ENCODE measurements at places on chromosomes 12 and 14. TPM values are rescaled to one million over a fixed set of nuclear protein-coding genes. Genes with fewer than 3 reads are reported as not detected.

SLC8A3 gene
- not detected for total RNA-seq

DNA sequence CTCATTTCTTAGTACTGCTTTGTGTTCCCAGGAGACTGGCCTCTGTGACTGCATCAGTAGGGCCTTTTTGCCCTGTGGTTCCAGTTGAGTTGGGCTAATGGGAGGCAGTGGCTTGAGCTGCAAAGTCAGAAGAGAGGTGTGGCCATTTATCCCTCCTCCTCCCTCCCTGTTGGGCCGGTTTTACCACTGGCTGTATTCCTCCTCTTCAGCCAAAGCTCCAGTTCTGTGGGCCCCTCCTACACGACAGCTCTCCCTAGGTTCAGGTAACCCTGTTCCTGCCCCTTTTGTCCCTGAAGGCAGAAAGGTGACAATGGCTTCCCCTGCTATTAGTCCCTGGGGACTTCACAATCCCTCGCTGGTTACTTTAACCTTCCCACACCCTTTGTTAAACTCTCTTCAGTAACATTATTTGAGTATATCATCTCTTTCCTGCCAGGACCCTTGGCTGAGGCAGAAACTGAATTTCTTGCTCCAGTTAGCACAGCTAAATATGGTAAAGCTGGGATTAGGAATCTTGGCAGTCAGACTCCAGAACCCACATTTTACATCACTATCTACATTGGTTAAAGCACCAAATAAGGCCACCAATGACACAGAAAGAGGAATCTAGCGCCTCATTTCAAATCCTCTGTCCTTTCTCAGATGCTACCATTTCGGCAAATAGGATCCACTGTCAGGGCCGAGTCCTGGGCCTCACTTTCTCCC lies 121.9 kb upstream of the SLC35F4 start:
- peak; percentile 2 for DNase-seq

DNA sequence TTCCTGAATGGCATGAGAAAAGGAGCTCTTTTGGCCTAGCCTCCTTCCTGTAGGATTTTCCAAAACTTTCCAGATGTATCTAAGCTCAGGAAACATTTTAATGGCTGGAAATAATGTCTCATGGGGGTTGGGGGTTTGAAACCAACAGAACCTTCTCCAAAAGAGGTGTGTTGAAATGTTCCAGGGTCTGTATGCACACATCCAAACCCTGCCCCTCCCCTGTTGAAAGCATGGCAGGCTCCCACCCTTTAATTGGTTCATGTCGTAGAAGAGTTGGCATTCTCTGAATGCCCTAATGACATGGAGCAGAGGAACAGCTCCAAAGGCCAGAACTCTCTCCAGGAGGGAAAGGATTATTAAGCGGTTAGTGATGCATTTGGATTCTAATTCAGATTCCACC lies 353.2 kb downstream of the ZFP36L1 start:
- no peak for DNase-seq

DNA sequence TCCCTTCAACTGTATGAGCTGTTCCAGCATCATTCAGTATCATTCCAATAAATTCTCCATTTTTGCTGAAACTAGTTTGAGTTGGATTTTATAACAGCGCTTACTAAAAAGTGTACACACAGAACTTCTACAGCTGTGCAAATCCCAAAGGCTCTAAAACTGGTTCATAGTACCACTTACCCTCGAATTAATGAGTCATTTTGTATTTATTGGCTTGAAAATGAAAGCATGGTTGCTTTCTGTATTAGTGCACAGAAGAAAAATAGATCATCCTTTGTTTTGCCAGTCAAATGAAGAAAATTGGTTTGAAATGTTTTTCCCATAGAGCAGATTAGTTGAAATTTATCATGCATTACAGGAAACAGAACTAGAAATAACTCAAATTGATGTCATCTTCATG lies 268.3 kb upstream of the CPNE8 start:
- DNase-seq = no peak

DNA sequence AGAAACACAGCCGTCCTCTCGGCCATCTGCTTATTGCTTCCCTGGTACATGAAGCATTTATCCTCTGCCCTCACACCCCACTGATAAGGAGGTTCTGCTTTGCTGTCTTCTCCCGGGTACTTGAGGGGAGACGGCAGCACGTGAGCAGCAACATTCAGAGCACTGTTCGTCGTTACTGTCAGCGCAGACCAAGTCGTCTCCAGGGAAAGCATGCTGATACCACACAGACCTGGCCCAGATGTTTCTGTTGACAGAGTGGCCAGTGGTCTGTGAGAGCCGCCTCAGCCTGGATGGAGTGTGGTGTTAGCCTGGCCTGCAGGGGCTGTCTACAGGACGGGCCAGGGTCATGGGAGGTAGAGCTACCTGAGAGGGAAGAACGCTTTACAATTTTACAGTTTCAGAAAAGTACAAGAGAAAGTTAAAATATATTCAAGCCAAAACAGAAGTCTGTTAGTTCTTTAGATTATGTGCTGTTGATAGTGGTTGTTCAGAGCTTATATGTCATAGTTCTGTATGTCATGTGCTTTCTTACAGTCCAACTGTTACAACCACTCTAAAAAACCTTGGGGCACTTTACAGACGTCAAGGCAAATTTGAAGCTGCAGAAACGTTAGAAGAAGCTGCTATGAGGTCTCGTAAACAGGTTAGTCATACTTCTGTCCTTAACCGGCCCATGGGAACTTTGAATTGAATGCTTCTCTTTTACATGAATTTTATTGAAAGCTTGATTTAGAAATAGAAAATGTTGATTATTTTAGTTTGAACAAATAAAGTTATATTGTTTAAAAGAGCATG lies 38.2 kb downstream of the XRCC3 start:
- no peak for DNase-seq

All from Calu3 (cell line).